ENCODE measurements at places on chromosomes 7 and 10.

DNA sequence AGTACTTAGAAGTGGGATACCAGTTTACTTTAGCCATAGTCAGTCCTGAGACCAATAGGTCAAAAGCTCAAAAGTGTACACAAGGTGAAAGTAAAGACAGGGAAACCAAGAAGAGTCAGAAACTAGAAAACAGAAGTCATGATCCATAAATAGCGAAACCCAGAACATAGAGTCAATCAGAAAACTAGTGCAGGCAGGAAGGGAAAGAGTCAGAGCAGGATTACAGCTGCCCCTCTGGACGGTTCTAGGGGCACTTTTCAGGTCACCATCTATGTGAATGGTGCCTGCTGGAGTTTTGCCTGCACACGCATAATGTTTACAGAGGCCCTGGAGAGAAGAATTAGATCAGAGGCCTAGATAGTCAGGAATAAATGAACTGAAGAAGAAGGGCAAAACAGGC, 22.4 kb upstream of the DMTF1 start:
- no peak for DNase-seq

- DNase-seq, result no peak
Observed at GRCh38 chr7:1100834-1101562, 13.1 kb downstream of the GPER1 start.

- peak; percentile 72 for DNase-seq
Observed at GRCh38 chr7:54788664-54789063, 29.7 kb upstream of the SEC61G start.

- DNase-seq, result no peak
Observed at GRCh38 chr10:107422681-107423080, 258.2 kb upstream of the SORCS1 start.

DNA sequence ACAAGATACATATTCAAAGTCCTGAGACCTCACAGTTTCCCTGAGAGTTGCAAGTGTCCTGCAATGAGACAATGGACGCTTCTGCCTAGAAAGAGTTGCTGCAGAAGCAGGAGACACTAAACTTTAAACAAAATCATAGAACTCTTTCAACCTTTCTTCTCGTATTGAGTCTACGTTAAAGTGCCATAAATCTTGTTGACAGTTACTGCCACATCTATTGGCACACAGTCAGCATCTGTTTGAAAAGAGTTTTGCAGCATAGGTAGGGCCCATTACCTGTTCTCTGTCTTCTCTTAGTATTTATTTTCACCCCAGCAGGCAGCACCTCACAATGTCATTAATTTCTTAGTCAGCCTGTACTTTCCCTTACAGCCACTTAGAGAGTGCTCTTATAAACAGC, 335.3 kb upstream of the ETV1 start:
- DNase-seq, result no peak

- no peak for DNase-seq
Observed at GRCh38 chr7:116098175-116098574, 67.6 kb upstream of the TFEC start.

DNA sequence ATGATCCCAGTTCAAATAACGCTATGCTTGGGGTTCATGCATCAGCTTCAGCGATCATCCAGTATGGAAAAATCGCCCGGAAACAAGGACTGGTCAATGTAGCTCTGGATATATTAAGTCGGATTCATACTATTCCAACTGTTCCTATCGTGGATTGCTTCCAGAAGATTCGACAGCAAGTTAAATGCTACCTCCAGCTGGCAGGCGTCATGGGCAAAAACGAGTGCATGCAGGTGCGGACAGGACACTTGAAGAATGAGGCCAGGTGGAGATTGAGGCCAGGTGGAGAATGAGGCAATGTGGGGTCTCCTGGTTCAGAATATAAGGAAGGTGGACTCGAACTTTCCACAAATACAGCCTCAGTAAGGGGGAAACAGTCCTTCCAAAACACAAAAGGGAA, 105.8 kb downstream of the TRRAP start:
- DNase-seq, result no peak

DNA sequence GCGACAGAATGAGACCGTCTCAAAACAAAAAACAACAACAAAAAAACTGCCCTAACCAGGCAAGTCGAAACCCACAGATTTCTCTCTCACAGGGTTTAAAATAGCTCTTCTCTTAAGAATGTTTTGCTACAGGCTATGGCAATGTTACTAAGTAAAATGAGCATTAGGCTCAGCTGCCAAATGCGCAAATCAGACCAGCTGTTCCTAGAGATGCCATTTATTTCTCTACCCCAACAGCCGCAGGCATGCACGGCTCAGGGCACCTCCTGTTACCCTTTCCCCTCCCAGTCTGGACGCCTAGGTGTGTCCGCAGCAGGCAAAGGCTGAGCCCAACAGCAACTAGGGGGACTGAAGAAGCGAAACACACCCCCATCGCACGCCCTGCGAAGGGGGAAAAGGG, 168.3 kb upstream of the MBL2 start:
- no peak for DNase-seq

DNA sequence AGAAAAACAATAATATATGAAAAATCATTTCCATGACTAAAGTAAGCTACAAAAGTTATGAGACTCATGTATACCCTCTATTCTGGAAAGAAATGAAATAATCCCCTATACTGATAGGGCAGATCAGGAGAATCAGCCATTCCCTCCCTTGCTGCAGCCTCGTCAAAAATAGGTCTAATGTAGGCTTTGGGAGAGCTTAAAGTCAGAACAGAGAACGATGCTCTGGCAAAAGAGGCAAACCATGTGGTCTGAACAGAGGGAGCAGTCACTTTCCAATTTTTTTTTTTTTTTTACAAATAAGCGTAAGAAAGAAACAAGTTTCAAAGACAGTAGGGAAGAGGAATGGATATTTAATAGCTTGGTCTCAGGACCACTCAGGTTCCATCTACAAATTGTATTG, 462.2 kb upstream of the LRRTM3 start:
- no peak for DNase-seq

DNA sequence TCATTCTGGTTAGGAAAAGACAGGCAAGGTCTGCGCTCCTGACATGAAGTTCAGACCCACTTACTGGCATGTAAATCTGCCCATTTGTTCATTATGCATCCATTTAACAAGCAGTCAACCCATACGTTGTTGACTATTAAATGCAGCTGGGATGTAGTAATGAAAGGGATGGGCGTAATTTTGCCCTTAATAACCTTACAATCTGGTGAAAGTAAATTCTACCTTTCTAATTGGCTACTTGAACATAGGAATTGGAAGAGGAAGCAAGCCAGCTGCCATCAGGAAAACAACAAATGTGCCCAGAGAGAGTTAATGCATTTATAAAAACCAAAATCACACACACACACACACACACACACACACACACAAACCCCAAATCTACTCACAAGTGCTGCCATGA, 170.2 kb upstream of the PITRM1 start:
- no peak for DNase-seq

- no peak for DNase-seq
Observed at GRCh38 chr10:77680065-77680464, 42.5 kb upstream of the KCNMA1 start.

DNA sequence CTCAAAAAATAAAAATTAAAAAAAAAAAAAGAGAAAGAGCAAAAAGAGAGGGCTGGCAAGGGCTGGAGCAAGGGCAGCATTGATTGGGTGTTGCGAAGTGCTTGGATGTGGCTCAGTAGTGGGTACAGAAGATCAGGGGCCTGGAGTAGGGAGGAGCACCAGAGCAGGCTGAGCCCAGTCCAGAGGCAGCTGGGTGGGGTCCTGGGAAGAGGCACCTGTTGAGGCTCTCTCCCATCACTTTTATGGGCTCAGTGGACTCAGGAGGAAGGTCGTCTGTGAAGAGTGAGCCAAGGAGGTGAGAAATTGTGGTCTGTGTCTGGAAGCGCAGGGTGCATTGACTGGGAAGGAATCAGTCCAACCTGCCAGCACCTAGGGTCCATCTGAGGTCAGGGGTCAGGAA, 11.8 kb upstream of the ZMIZ2 start:
- no peak for DNase-seq

DNA sequence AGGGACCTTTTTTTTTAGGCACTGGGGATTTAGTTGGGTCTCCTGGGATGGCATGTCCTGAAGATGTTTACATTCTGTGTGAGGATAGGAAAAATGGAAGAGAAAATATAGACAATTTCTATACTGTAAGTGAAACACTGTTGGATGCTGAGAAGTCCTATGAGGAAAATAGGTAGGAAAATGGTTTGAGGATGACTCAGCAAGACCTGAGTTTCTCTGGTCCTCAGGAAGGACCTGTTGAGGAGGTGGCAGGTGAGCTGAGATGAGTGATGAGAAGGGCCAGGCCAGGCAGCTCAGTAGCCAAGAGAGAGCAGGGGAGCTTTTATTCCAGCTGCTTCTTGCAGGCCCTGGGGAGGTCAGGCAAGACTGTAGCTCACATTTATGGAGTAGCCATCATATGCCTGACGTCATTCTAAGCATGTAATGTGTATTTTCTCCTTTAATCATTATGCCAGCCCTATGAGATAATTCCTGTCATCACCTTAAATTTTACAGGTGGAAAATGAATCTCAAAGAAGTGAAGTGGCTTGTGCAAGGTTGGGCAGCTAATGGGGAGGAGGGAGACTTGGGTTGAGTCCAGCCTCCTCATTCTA, 19.1 kb upstream of the LRRC18 start:
- DNase-seq, result no peak

DNA sequence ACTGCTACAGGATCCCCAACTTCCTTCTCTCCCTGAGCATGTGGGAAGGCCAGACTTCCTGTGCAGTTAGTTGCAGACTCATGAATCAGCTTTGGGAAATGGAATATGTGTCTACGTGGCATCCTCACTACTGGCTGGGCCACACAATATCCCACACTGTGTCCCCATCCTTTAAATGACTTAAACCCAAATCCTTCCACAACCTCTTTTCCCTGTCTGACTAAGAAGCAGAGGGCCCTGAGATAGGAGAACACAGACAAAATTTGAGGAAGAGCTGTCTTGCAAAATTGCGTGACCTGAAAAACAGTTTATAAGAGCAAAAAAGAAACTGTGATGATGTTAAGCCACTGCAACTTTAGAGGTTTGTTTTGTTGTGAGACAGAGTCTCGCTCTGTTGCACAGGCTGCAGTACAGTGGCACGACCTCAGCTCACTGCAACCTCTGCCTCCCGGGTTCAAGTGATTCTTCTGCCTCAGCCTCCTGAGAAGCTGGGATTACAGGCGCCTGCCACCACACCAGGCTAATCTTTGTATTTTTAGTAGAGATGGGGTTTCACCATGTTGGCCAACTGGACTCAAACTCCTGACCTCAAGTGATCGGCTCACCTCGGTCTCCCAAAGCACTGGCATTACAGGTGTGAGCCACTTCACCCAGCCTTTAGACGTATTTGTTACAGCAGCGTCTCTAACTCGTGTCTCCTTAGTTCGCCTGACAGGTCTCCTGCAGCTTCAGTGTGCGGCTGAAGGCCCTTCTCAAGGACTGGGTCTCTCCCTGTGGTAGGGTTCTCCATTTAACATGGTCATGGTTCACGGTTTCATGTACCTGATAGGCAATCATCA, 46.9 kb upstream of the SFMBT2 start:
- DNase-seq, result no peak

GRCh38 chr10:78578929-78579328, 489.8 kb upstream of the ZMIZ1 start:
- DNase-seq, result no peak

DNA sequence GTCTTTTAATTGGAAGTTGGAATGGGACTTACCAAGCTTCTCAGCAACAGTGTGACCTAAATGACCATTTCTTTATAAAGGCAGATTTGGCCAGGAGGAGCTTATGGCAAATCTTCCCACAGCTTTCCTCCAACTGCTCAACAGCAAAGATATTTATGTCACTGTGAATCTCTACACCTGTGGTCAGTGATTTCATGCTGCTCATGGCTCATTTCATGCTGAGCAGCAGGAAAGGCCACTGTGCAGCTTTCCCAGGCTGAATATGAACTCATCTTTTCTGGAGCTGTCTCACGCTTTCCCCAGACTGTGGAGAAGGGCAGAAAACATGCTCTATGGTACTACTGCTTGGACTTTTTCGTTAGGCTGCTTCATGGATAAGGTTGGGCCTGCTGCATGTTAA, 29.8 kb downstream of the CALCR start:
- DNase-seq, result no peak

GRCh38 chr10:126380352-126381076, 7.8 kb downstream of the ADAM12 start:
- no peak for DNase-seq

GRCh38 chr7:89813081-89813480, 341.2 kb upstream of the STEAP1 start:
- no peak for DNase-seq

GRCh38 chr7:25495342-25496250, 267.3 kb upstream of the NPVF start:
- no peak for DNase-seq

- peak; percentile 38 for DNase-seq
Observed at GRCh38 chr7:82740246-82740848, 296.8 kb upstream of the CACNA2D1 start.

GRCh38 chr10:123913688-123914268, 22.2 kb upstream of the CPXM2 start:
- DNase-seq, result no peak

DNA sequence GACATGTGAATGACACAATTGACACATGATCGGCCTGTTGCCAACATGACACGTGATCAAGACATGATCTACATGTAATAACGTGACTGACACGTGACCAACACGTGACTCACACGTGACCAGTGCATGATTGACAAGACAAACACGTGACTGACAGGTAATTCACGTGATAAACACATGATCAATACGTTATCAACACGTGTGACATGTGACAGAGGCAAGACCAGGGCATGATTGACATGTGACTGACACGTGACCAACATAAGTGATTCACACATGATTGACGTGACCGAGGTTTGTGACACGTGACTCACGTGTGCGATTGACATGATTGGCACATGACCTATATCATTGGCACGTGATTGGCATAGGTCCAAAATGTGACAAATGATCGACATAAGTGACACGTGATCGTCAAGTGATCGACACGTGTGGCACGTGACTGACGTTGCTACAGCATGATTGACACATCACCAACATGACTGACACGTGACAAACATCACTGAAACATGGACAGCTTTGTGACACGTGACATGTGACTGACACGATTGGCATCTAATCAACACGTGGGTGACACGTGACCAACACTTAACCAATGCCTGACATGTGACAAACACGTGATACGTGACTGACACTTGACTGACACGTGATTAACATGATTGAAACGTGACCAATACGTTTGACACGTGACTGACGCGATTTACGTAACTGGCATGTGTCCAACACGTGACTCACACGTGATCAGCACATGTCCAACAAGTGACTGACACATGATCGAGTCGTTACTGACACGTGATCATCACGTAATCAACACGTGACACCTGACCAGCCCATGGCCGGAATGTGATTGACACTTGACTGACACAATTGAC, 23.0 kb downstream of the CRPPA start:
- DNase-seq, result no peak

- peak; percentile 36 for DNase-seq
Observed at GRCh38 chr7:107014387-107015023, 30.0 kb upstream of the PRKAR2B start.

Measured in H9 (cell line).